ENCODE measurements at places on chromosomes 4 and X.

DNA sequence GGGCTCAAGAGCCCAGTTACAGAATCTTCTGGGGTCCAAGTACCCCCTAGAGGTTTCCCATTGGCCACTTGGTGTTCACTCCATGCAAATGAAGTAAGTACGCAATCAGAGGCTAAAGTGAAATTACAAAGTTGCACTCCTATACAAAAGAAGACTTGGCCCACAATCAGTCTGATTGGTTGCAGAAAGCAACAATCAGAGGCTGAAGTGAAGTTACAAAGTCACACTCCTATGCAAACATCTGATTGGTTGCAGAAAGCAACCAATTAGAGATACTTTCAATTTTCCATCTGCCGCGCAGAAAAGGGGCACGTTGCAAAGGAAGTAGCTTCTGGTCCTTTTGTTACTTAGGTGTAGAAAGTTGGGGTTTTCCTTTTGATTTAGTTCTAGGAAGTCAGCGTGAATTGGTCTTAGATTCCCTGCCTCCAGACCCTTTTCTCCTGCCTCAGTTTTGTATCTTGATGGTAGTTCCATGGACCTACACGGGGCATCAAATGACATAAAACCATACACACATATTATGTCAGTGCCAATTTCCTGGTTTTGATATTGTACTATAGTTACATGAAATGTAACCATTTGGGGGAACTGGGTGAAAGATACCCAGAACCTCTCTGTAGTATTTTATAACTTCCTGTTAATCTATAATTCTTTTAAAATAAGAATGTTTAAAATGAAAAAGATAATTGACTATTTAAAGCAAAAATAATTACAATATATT is 12.4 kb upstream of the PIN4 start:
- no peak for DNase-seq

GRCh38 chr4:62482355-62482754 is 1282.2 kb downstream of the ADGRL3 start:
- no peak for DNase-seq

DNA sequence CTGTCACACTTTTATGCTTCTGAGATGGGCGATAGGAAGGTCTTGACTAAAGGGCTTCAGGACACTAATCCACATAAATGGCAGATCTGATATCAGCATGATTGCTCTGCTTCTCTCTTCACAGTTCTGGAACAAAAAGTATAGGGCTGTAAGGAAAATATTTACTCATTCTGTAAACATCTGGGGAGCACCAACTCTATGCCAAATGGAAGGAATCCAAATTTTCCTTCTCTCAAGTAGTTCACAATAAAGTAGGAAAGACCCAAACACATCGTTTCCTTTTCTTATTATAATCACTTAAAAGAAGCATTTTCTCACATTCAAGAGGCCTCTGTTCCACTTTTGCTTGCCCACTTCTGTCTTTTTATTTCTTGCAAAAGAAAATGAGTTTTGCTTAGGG is 45.9 kb upstream of the F9 start:
- DNase-seq, result no peak

- DNase-seq, result no peak
Observed at GRCh38 chr4:83071116-83071515, 36.1 kb downstream of the COPS4 start.

All from COLO829 (cell line).